ENCODE measurements at places on chromosomes 12 and 14.

- DNase-seq, result no peak
These were observed 900.4 kb upstream of the MDGA2 start for GRCh38 chr14:48575772-48576171.

DNA sequence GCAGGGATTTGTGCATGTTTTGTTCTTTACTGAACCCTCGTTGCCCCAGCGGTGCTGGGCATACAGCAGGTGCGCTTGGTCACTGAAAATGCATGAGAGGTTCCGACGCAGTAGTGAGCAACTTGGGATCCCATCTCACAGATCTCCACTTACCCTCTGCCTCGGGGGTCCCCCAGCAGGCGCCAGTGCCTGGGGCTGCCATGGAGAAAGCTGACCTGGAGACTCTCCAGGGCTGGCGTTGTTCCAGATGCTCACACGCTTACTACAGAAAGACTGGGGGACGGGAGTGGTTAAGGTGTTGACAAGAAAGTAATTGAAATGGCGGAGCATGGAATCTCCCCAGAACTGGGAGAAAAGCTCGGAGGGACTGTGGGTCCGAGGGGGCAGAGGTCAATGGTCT lies 14.2 kb downstream of the GLT1D1 start:
- DNase-seq, result no peak

GRCh38 chr12:34119366-34119765 lies 97.1 kb downstream of the ALG10 start:
- no peak for DNase-seq

- peak; percentile 41 for DNase-seq
These were observed 1.2 kb downstream of the DDIT3 start for GRCh38 chr12:57518920-57519795.

DNA sequence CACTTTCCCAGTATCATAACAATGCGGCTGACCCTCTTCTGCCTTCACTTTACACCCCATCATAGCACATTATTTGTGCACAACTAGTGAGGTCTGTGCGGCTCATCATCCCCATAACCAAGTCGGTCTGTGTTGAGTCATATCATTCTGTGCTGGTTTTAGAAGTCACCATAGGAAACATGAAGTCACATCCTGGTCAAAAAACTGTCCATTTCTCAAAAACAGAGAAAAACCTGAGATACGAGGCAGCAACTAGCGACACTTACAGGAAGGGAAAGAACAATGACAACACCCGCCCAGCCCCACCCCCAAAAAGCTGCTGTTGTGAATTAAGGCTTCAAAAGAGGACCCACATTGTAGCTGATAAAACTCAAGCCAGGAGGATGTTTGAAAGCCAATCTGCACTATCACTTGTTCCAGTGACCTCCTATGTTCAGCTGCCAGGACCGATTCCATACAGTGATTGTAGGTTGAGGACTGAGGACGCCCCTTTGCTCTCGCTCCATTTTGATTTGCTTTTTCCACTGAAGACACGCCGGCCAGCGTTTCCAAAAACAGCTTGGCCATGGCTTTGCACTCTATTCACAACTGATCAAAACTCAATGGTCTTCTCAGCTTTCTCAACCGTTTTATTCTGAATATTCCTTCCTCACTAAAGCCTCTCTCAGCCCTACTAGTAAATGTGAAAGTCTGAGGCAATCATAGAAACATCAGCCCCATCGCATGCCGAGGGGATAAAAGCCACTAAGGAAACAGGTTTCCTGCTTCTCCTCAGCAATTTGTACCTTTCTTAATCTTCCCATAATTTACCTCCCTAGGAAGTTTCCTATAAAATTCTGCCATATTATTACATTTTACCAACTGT lies 87.5 kb downstream of the DUSP16 start:
- DNase-seq, result no peak

DNA sequence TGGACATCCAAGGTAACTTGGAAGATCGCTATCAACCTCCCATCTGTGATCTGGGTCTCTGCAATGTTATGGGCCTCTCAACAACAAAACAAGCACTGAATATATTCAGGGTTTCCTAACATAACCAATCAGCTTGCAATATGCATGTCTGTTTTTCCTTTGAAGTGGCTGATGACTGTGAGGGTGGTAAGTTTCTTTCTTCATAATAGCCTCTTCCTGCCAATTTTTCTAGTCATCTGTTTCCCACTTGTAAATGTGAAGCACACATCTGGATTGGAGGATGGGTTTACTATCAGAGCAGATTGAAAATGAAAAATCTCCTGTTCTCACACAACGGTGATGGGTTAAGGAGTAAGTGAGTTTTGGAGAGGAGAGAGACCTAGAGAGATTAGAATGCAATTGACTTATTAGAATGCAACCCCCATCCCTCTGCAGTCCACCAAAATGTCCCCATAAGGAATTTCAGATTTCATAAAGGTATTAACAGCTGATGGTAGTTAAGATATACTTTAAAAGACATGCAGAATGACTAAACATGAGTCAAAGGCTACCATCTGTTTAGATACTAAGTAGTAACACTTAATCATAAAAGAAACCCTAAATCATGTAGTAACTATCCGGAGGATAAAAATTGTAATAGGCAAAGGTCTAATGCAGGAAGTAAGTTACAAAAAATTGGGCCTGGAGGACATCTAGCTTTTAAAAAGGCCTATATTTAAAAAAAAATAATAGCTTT lies 58.4 kb upstream of the SAV1 start:
- DNase-seq, result no peak
